ENCODE measurements at places on chromosomes 1 and 21. TPM values are rescaled to one million over a fixed set of nuclear protein-coding genes. Genes with fewer than 3 reads are reported as not detected.

DNA sequence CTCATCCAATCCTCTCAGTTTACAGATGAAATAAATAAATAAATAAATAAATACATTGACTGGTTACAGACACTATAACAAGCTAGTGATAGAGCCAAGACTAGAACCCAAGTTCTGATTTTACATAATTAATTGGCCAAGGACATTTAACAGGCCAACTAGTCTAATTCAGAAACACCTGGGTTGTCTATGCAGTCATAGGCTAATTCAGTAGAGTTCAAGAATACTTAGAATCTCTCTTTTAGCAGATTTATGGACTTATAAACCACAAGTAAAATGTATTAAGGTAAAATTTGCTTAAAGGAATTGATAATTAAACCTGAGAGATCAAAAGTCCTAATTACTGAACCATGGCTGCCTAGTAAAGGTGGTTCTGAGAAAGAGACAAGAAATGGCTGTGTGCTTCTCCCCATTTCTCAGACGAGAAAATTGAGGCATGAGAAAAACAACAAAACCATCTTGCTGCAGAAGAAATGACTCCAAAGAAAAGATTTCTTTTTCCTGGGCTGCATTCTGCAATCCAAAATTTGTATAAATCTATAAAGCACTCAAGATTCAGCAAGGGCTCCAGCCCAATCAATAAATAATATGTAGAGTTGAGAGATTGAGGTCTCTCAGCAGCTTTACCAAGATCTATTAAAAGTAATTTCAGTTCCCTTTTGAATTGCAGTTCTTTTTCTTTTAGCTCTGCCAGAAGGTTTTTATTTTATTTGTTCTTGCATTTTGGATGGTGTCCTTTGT, 98.3 kb downstream of the DUSP10 start:
- no peak for DNase-seq

DNA sequence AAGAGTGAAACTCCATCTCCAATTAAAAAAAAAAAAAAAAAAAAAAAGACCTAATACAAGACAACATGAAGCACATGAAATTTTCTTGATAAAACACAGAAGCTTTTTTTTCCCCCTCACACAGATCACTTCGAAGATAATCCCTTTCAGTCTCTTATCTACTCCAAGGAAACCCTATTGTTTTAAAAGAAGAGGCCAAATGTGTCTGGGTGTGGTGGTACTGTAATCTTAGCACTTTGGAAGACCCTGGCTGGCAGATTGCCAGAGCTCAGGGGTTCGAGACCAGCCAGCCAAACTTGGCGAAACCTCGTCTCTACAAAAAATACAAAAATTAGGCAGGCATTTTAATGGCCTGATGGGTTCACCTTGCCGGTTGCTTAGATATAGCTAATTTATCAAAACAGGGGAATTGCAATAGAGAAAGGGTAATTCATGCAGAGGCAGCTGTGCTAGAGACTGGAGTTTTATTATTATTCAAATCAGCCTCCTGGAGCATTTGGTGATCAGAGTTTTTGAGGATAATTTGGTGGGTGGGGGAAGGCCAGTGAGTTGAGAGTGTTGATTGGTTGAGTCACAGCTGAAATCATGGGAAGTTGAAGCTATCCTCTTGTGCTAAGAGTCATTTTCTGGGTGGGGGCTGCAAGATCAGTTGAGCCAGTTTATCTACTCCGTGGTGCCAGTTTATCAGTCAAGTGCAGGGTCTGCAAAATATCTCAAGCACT, 62.5 kb downstream of the SLC16A1 start:
- DNase-seq: no peak

DNA sequence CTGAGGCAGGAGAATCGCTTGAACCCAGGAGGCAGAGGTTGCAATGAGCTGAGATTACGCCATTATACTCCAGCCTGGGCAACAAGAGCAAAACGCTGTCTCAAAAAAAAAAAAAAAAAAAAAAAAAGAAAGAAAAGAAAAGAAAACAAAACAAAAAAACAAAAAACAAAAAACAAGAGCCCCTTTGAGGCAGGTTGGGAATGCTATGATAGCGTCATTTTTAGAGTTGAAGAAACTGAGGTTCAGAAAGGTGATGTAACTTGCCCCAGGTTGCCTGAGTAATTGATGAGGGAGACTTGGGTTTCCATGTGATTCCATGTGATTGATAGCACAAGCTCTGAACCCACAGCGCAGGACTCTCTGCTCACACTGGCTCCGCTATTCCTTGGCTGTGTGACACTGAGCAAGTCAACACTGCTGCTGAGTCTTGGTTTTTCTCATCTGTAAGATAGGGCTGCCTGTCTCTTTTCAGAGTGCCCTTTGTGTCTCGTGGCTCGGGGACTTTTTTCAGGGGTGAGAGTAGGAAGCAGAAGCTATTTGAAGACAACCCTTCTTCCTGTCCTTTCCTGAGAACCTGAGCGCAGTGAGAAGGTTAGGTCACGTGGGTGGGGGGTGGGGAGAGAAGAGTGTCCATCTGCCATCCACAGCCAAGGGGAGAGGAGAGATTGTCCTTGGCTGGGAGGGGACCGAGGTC, 2.5 kb downstream of the CNR2 start:
- no peak for DNase-seq

- no peak for DNase-seq
Observed at GRCh38 chr1:196567238-196567637, 41.0 kb downstream of the KCNT2 start.

Gene PRR9
- not detected for total RNA-seq

GRCh38 chr1:67988066-67988465, 62.4 kb downstream of the DIRAS3 start:
- no peak for DNase-seq

Gene FAM229A
- total RNA-seq: 14.0 TPM

- no peak for DNase-seq
Observed at GRCh38 chr1:11701551-11701961, 10.0 kb downstream of the DRAXIN start.

DNA sequence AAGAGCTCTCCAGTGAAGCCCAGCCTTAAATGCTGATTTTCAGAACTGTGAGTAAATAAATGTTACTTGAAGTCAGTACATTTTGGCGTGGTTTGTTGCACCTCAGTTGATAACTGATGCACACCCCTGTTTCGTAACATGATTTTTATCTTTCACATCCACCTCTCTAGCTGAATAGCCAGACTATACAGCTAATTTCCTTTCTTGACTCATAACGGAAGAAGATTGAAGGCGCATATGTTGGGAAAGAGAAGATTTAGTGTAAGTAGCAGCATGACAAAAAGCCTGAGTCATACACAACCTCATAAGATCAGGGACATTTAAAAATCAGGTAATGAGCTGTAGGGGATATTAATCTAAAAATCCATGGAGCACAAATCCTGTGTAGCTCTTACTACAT, 716.2 kb upstream of the ZP4 start:
- DNase-seq: no peak

Gene LAMC1
- 0.51 TPM for total RNA-seq

- no peak for DNase-seq
Observed at GRCh38 chr1:204872262-204872881, 1.7 kb downstream of the NFASC start.

Gene AGBL4
- total RNA-seq: not detected

Gene FAM167B
- 1.9 TPM for total RNA-seq

Gene LMOD1
- not detected for total RNA-seq
